ENCODE measurements at places on chromosomes 12 and 14.

DNA sequence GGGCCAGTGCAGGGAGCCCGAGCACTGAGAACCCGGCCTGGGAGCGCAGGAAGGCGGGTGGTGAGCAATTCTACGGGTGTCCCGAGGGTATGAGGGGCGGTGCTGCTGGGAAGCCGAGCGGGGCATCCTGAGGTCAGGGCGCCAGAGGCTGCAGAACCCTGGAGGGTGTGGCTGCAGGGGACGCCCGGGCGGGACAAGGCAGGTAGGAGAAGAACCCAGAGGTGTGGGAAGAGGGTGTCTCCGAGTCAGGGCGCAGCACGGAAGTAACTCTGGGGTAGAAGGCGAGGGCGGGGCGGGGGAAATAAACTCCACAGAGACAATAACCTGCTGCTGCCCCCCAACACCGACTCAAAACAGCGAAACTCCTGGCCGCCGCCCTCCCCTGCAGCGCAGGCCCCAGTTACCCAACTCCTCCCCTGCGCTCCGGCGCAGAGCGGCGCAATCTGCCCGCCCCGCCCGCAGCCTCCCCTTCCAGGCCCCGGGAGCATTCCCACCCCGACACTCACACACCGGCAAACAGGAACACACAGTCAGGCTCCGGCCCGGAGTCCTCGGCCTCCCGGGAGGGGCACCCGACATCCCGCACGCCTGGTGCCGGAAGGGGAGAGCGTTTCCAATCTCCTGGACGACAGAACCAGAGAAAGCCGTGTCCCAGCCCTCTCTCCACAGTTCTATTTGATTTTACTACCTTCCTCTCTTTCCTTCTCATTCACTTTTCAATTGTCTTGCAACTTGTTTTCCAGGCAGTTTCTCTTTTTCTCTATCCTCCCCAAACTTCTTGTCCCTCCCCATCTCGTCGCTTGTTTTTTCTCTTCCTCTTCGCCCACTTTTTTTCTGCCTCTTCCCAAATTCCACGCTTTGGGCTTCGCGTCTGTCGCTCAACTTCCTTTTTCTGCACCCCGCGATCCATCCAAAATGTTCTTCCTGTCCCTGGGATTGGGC is 2.4 kb downstream of the HRK start:
- no peak for DNase-seq

- DNase-seq = no peak
These were observed 29.3 kb upstream of the PLEK2 start for GRCh38 chr14:67441256-67441655.

DNA sequence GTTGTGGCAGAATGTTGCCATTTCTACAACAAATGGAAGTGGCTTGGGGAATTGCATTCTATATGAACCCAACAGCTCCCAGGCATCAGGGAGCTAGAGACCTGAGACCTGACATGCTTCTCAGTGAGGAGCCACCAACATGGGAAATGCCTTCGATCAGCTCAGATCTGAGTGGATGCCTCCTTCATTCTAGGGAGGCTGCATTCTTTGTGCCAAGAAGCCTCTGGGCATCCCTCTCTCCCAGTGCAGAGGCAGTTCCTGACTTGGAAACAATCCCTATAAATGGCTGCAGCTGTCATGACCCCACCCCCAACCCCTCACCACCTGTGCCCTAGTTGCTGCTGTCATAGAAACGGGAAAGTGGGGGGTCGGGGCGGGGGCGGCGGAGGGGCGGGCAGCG is 196.3 kb downstream of the PPM1H start:
- DNase-seq = no peak

DNA sequence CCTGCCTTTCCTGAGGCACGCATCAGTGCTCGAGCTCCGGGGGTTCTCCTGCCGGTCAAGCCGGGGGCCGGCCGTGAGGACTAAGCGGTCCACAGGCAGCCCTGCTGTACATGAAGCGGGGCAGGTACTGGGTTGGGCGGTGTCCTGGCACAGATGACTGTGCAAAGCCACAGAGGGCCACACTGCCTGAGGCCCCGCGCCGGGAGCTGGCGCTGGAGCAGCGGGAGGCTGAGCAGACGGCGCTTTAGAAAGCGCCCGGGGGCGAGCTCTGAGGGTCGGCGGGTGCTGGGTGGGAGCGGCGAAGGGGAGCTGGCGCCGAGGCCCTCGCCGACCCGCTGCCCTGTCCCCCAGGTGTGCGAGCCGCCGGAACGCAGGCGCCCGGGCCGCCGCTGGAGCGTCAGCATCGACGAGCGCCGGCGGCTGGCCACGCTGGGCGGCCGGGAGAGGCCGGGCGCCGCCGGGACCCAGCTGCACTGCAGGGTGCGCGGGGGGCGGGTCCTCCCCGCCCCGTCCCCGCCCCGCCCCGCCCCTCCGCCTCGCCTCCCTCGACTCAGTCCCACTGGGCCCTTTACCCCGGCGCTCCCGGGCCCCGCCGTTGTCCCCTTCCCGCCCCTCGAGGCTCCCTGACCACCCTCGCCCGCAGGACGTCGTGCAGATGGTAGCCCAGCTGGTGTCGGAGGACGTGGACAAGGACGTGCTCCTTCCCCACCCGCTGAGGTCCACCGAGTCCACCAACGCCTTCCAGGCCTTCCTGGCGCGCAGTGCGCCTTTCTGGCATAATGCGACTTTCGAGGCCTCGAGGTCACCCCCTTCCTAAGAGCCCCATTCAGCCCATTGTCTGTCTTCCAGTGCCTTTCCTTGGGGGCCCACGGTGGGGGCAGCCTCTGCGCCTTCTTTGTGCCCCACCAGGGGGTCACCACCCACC is 8.3 kb upstream of the MTA1 start:
- no peak for DNase-seq

GRCh38 chr12:128820253-128820652 is 3.5 kb downstream of the SLC15A4 start:
- no peak for DNase-seq

GRCh38 chr12:80834724-80835123 is 103.0 kb downstream of the LIN7A start:
- no peak for DNase-seq

DNA sequence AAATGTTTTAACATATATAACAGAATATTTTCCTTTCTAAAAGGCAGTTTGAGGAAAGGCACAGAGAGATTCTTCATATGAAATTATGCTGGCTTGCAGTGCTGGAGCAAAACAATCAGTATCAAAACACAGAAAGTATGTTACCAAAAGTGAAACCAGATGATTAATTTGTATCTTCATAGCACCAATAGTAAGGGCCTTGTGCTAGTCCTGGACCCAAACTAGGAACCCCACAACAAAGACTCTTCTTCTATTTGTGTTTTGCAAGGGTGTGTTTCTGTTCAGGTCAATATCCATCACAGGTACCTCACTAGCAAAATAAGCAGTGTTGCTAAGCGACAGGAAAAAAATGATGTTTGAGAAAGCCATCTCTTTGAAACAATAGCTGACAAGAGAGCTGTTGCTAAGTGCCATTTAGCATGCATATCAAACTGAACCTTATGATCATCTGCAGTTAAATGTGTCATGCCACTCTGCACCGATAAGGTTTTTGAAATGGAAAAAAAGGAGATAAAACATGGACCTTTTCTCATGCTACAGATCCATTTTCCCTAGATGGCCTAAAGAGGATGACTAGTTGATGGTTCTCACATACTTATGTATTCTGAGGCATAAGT is 196.2 kb upstream of the ALG10 start:
- DNase-seq = no peak

All from stimulated activated CD8-positive, alpha-beta memory T cell treated with anti-CD3 and anti-CD28 coated beads, Interleukin-15, amount 100 ng/mL, for 1 hour (primary cell).